Activated naive CD4-positive, alpha-beta T cell treated with anti-CD3 and anti-CD28 coated beads, Interleukin-2, amount 10 ng/mL, durations not matched to agents 7 days and 5 days (primary cell): ENCODE measurements at places on chromosomes 6 and 20.

DNA sequence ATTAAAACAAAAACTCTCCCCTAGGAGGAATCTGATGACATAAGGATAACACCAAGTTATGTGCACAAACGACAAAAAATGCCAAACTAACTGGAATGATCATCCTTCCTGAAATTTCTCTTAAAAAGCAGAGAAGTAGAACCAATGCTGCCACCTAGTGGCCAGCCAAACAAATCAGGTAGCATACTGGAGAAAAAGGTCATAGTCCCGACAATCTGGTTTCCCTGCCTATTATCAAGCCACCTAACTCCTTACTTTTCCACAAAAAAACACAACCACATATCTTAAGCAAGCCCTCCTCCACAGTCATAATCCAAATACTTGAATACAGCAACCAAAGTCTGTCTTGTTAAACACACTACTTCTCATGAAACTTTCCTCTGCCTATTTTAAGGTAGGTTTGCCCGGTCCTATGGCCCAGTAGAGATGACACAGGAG is 5.3 kb downstream of the OARD1 start:
- peak; percentile 76 for DNase-seq

DNA sequence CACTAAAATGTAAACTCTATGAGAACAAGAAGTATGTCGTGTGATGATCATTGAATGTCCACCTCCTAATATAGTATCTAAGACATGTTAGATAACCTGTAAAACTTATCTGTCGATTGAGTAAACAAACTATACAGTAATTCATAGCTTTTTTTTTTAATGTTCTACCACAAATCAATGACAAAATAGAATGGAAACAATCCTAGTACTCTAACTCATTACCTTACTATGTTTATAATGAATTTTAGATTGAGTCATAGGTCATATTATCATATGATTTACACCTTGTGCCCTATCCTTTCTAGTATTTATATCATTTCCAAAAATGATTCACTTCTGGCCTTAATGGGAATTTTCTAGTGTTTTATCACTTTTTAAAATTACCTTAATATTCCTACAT is 6.1 kb downstream of the VTA1 start:
- DNase-seq, result no peak

DNA sequence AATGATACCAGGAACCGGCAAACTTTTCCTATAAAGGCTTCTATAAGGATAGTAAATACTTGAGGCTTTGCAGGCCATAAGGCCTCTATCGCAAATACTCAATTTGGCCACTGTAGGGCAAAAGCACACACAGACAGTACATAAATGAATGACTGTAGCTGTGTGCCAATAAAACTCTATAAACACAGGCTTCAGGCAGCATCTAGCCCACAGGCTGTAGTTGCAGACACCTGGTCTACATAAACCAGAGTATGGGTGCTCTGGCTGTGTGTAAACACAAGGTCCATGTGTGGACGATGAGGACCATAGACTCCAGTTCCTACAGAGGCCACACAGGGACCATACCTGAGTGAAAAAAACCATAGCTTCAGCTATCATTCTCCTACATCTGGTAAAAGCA is 52.2 kb downstream of the ZMYND8 start:
- DNase-seq, result no peak

GRCh38 chr20:51624157-51624731 is 81.7 kb upstream of the NFATC2 start:
- peak; percentile 70 for DNase-seq
